NCI-H748 treated with DMSO at 0.1 percent for 48 hours (cell line): ENCODE measurements at places on chromosomes 1 and 21.

- no peak for DNase-seq
Measured at GRCh38 chr1:151009206-151009587, 948 bp downstream of the PRUNE1 start.

DNA sequence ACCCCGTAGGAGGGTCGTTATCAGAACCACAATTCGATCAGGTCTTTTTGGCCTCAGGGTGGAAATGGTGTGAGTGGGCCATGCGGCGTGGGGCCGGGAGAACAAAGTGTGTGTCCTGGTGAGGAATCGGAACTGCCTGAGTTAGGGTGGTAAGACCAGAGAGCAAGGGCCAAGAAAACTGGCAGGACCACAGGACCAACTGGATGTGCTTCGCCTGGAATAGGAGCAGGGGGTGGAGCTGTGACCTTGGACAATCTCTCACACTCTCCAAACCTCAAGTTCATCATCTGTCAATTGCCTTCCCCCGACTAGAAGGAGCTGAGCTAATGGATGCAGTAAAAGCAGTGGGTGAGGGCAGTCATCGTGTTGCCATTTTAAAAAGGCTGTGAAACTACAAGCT lies 59.5 kb downstream of the NAV1 start:
- no peak for DNase-seq

DNA sequence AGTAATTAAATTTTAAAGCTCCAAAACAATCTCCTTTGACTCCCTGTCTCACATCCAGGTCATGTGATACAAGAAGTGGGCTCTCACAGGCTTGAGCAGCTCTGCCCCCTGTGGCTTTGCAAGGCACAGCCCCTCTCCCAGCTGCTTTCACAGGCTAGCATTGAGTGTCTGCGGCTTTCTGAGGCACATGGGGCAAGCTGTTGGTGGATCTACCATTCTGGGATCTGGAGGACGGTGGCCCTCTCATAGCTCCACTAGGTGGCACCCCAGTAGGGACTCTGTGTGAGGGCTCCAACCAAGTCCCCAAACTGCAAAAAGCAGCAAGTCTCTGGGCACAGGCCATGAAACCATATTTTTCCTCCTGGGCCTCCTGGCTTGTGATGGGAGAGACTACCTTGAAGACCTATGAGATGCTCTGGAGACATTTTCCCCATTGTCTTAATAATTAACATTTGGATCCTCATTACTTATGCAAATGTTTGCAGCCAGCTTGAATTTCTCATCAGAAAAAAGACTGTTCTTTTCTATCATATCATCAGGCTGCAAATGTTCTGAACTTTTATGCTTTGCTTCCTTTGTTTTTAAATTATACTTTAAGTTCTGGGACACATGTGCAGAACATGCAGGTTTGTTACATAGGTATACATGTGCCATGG lies 554.1 kb upstream of the OLFM3 start:
- peak; percentile 12 for DNase-seq

DNA sequence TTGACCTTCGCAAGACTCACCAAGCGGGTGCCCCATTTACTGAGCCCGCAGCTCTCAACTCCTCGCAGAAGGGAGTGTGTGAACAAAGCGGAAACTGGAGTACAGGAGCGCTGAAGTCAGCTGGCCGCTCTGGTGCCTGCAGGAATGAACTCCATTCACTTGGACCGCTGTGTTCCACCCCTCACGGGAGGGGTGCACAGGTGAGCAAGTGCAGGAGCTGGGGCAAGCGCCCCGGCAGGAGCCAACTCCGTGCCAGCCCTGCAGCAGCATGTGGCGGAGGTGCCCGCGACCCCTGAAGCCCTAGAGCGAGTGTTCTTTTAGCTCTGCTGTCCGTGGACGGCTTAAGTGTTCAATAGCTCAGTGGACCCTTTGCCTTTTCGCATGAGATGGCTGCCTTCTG lies 471.6 kb upstream of the ADGRL4 start:
- no peak for DNase-seq

DNA sequence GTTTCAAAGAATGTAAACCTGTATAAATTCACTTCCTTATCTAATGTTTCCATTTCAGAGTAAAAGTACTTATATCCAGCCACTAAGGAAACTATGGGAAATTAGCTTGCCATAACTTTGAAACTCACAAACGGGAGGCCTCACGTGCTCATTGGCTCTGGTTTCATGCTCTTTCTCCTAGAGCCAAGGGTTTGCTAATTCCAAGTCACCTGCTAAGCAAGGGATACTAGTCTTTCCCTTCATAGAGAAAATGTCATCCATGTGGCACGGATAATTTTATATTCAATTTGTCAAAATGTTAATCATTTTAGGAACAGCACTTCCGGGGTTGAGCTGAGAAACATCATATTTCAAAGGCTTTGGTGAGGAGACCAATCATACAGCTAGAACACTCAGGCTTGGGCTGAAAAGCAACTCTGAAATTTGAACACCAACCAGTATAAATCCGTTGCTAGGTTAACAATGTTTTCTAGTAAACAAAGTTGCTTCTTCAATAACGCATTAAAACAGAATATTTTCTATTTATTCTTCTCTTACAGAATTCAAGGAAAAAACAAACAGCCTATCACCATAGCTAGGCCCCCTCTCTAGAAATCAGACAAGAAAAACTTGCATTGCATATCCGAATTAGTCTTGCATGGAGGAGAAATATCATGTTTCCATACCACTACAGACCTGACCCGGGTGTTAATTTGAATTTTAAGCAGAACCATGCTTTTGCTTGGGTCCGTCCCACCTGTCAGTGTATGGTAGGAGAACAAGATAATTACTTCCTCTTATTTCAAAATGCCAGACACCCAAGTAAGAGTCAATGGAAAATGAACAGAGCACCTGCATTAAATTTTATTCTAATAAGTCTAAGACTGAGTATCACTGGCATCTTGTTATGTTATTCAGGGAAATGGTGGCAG lies 196.1 kb upstream of the ESRRG start:
- DNase-seq: no peak

GRCh38 chr1:39258146-39258924 lies 53.8 kb downstream of the MACF1 start:
- peak; percentile 100 for DNase-seq

DNA sequence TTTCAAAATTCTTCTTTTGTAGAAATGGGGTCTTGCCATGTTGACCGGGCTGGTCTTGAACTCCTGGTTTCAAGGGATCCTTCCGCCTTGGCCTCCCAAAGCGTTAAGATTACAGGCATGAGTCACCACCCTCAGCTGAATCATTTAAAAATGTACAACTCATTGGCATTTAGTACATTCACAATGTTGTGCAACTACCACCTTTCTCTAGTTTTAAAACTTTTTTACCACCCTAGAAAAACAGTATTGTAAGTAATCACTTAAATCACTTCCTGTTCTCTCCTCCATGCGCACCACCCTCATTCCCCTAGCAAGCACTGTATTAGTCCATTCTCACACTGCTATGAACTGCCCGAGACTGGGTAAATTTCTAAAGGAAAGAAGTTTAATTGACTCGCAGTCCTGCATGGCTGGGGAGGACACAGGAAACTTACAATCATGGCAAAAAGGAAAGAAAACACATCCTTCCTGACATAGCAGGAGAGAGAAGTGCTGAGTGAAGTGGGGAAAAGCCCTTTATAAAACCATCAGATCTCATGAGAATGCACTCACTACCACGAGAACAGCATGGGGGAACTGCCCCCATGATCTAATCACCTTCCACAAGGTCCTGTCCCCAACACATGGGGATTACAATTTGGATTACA lies 14.4 kb upstream of the THEM5 start:
- DNase-seq: no peak

DNA sequence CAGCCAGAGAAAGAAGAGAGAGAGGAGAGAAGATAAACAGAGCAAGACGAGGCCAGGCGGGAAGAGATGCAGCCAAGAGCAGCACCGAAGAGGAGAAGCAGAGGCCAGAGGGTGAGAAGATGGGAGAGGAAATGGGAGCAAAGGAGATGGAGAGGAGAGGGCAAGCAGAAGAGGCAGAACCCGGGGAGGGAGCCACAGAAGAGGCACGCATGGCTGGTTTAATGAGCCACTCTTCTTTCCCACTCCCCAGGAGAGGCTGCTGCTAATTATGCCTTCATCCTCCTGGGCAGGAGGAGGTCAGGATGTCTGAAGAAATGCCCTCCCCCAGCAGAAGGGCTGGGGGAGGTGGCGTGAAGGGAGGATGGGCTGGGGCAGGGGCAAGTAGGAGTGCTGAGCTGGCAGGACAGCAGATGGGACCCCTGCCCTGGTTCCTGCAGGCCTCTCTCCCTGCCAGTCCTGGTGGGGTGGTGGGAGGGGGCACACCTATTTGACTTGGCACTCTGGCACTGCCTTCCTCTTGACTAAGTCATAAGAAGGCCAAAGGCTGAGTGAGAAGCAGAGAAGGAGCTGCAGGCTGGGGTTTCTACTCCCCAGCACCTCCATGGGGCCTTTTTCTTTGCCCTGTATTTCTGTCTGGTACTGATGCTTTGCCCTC lies 32.3 kb downstream of the KIRREL1 start:
- no peak for DNase-seq

DNA sequence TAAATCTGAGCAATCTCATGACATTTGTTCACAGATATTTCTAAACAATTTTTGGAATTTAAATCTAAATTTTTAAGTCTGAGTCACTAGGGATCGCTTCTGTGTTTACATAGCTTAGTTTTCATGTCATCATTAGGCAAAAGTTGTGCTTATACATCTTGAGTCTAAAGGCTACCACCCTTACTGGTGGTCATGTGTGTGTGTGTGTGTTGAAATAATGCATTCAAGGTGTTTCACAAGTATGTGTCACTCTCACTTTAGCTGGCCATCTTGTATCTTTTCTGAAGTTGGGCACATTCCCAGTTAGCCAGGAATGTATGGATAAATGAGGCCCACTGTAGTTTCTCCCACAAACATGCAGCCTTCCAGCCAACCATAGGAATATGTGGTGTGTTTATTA lies 1162.5 kb upstream of the PRMT6 start:
- DNase-seq: no peak

DNA sequence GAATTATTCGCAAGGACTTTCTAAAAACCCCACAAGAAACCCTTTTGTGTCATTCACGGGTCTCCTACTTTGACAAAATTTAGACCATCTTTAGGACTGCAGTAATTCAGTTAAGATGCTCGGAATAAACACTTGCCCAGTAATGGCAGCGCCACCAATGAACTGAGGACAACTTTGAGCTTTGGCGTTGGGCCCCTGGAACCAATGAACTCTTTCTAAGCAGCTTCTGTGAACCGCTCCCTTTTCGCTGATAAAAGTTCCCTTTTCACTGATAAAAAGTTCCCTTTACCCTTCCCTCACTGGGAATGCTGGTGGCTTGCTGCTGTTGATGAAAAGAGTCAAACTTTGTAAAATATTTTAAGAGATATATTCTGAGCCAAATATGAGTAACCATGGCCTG lies 1.5 kb upstream of the MRPL55 start:
- no peak for DNase-seq
